ENCODE measurements at places on chromosomes 1 and 21. TPM values are rescaled to one million over a fixed set of nuclear protein-coding genes. Genes with fewer than 3 reads are reported as not detected.

CELSR2 gene
- 38.5 TPM for total RNA-seq

IFNLR1 gene
- 1.7 TPM for total RNA-seq

PTAFR gene
- total RNA-seq: 1.2 TPM

KRTAP13-2 gene
- total RNA-seq: not detected

KCNE2 gene
- not detected for total RNA-seq

DNA sequence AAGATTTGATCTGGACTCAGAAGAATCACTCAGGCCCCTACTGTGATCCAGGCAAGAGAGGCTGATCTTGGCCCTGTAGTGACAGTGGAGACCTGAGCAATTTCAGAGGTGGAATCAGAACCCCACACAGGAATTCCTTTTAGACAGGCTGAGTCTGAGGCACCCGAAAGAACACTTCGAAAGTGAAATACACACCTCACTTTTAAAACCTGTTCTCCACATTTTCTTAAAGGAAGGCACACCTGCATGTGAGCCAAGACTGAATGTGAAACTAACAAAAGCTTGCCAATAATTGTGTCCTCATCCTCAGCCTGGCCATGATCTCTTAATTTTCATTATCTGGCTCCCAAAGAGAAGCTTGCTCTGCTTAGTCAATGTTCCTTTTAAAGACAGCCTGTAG, 32.2 kb downstream of the SIPA1L2 start:
- no peak for DNase-seq

DNA sequence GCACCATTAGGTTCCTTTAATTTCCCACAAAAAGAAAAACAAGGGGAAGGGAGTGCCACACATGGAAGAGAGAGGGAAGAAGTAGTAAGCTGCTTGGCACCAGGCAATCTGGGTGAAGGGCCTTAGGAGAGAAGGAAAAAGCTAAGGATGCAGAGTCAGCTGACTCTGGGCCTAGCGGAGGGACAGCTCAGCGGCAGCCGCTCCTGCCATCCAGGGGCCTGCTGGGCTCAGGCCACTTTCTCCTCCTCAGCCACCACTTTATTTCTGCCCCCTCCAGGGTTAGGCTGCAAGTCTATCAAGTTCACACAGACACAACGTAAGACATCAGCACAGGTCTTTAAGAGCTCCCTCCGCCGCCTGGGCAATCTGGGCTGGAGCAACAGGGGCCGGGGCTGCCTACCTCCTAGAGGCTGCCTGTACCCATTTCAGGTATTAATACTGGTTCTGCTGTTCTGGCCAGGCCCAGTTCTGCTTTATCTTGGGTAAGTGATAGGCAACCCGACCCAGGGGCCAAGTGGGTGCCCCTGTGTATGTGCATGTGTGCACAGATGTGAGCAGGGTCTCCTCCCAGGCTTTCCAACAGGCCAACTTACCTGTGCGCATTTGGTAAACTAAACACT, 53.6 kb downstream of the SLC45A1 start:
- no peak for DNase-seq

DNA sequence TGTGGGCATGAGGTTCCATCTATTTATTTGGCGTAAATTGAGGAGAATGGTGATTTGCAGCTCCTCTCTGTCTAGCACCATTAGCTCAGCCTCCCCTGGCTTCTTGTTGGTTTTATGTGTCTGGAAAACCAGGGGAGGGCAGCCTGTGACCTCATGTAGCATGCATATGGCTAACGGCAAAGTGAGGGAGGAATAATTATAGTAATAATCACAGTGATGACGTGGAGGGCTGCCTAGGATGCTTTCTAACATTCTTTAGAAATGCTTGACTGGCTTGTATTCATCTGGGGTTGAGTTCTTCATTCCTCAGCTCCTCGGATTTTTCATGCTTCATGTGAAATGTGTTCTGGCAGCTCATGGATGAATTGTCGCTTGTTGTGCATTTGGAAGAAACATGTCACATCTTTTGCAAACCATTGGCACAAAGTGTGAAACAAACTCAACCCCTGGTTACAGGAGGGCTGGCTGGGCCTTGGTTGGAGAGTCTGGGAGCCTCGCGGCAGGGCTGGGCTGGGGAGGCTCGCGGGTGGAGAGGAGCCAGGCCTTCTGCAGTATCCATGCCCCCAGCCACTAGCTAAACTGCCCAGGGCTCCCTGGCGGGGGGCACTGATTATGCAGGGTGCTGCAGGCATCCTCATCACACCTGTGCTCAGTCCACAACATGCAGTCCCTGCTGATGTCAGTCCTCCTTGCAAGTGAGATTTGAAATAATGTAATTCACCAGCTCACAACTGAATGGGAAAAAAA, 149.6 kb downstream of the DISC1 start:
- DNase-seq: no peak

- DNase-seq: no peak
These were observed 29.7 kb upstream of the FMOD start for GRCh38 chr1:203380420-203381150.

DNA sequence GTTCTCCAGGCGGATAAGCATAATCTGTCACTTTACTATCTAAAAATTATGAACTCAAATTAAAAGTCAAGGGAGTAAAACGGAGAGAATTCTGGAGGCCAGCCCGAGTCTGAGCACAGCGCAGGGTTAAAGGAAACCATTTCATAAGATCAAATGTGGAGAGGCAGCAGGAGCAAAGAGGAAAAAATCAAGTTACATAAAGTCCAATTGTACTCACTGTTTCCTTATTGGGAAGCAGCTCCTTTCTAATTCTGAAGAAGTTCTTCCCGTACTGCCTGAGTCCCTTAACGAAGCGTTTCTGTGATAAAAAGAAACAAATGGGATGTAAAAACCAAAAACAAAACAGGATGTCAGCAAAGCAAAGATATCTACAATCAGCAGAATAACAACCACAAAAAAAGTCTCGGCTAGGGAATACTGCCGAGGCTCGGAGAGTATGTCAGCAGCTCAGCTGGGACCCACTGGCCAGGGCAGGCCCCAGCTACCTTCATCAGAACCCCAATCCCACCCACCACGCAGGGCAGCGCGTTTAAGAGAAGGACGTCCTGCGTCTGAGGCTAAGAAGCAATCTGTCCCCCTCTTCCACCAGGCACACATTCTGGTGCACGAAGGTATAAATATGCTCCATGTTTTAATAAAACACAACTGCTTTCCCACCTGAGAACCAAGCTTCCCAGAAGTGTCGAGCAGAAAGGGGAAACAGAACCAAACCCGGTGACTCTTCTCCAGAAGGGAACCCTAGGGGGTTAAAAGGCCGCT, 104.8 kb downstream of the SLC45A1 start:
- DNase-seq: no peak

DNA sequence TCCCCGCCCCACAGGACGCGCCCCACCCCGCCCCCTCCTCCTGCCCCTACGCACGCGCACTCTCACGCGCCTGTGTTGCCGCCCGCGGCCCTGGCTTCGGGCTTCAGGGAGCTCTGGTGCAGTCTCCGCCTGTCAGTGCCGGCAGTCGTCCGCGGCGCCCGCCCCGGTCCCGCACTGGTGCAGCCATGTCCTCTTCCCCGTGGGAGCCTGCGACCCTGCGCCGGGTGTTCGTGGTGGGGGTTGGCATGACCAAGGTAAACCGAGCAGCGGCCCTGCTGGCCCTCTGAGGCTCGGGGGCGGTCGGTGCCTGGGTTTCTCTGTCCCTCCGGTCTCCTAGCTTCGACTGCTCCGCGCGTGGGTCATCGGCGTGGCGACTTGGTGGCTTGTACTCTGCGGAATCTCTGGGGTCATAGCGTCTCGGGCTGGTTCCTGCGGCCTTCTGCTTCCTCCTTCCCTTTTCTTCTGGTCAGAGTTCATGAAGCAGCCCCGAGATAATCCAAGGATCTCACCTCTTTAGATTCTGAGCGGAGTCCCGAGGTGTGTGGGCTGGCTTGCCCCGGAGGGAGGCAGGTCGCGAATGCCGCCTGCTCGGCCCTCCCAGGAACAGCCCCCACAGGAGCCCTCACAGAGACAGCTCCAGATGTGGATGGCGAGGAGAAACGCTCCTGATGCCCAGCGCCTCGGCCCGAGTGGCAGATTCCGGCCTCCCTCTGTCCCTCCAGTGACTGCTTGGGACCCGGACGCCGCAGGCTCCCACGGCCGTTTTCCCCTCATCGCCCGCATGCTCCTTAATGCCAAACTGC, at the start of gene SCP2:
Gene SCP2 (plus strand): TSS at position 65 of the 803 bp plus-strand sequence. CDS start 121 bp downstream, at position 186.
- no peak for DNase-seq

- no peak for DNase-seq
These were observed 72.5 kb downstream of the RPS6KC1 start for GRCh38 chr1:213123536-213123935.

DNA sequence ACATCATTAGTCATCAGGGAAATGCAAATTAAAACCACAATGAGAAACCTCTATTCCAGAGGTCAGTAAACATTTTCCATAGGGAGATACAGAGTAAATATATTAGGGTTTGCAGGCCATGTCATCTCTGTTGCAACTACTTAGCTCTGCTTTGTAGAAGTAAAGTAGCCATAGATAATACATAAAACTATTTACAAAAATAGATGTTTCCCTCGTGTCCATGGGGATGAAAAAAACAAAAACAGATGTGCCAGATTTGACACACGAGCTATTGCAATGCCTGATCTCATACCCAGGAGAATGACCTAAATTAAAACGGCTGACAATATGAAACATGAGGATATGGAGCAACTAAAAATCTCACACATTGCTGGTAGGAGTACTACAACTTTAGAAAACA, 17.3 kb downstream of the LTN1 start:
- DNase-seq: no peak

DNA sequence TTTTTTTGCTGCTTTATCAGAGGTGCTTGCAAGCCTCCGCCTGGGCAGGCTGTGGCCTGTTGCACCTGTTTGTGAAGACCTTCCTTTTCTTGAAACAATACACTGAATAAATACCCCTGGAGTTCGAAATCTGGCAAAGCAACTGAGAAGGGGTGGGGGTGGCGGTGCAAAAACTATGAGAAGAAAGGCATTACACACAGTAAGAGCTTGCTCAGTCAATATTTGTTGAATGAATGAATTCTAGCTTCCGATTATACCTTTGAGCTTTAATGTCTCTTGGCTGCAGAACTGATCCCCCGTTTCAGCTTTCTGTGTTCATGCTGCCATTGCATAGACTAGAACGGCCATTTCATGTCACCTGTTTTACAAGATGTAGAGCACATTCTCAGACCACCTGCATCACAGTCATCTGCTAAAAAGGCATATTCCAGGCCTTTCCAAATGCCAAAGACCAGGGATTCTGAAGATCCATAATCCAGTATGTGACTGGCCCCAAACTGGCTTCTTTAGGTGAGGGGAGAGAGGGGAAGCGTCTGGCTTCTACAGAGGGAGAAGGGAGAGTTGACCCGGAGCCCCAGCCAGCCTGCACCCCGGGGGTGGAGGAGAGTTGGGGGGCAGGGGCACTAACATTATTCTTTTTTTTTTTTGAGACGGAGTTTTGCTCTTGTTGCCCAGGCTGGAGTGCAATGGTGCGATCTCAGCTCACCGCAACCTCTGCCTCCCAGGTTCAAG, 111.5 kb downstream of the ETS2 start:
- no peak for DNase-seq

GRCh38 chr21:20645344-20645743, 352.9 kb upstream of the NCAM2 start:
- no peak for DNase-seq

- DNase-seq: no peak
These were observed 9.3 kb downstream of the NEK7 start for GRCh38 chr1:198165927-198166647.
